Kasumi-1 (cell line): ENCODE measurements at places on chromosomes 3 and 15.

DNA sequence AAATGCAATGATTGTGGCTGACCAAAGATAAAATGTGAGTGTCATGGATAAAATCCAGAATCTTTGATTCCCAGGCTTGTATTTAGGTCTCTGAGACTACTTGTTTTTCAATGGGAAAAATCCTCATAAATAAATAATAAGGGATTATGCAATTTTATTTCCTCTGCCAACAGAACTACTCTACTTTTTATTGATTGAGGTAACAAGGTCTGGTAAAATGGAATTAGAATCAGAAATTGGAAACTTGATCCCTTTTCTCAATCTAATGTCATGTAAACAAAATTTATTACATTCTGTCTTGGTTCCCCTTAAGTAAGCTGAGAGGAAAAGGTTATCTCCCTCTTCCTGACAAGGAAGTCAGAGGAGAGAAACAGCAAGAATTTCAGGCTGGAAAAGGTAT is 48.3 kb upstream of the CCDC50 start:
- no peak for DNase-seq

DNA sequence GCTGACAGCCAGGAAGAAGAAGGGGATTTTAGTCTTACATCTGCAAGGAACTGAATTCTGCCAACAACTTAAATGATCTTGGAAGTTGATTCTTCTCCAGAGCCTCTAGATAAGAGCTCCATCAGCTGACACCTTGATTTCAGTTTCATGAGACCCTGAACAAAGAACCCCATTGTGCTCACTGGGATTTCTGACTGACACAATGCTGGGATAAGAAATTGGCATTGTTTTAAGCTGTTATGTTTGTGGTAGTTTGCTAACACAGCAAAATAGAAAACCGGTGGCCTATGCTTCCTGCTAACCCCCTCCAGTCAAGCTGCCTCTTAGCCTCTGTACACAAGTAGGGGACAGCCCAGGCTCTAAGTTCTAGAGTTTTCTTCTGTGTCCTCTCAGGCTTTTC is 36.2 kb downstream of the MASP1 start:
- no peak for DNase-seq

GRCh38 chr3:194867270-194867983 is 181.7 kb downstream of the FAM43A start:
- peak; percentile 22 for DNase-seq

- peak; percentile 34 for DNase-seq
Observed at GRCh38 chr3:66822186-66823008, 175.7 kb upstream of the KBTBD8 start.

DNA sequence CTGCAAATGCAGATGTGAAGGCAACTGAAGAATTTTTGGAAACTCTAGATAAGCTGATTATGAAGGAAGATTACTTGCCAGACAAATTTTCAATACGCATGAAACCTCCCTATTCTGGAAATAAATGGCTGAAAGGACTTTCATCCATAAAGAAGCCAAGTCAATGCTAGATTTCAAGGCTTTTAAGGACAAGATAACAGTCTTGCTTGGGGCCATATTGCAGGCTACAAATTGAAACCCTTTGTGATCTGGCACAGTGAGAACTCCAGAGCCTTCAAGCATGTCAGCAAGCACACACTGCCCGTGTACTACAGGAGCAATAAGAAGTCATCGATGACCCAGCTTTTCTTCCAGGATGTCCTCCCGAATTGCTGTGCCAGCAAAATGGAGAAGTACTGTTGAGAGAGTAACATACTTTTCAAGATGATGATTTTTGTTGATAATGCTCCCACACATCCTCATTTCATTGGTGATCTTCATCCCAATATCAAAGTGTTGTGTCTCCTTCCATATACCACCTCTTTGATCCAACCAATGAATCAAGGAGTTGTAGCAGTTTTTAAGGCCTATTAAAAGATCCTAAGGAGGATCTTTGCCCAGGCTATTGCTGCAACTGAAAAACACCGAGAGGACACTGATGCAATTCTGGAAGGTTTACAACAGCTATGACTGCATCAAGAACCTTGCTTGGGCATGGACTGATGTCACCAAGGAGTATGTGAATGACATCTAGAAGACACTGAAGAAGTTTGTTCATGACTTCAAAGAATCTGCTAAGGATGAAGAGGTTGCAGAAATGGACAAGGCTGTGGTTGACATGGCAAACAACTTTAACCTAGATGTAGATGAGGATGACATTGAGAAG is 20.3 kb downstream of the CALML4 start:
- DNase-seq: peak; percentile 7
